NCI-H1105 treated with DMSO at 0.1 percent for 48 hours (cell line): ENCODE measurements at places on chromosomes 11 and 22.

- no peak for DNase-seq
These were observed 178.5 kb downstream of the ARHGAP42 start for GRCh38 chr11:100865443-100866065.

- no peak for DNase-seq
These were observed 42.1 kb downstream of the SLC1A2 start for GRCh38 chr11:35377262-35377661.

GRCh38 chr11:69005183-69005630 is 7.8 kb downstream of the MRGPRF start:
- DNase-seq, result no peak

DNA sequence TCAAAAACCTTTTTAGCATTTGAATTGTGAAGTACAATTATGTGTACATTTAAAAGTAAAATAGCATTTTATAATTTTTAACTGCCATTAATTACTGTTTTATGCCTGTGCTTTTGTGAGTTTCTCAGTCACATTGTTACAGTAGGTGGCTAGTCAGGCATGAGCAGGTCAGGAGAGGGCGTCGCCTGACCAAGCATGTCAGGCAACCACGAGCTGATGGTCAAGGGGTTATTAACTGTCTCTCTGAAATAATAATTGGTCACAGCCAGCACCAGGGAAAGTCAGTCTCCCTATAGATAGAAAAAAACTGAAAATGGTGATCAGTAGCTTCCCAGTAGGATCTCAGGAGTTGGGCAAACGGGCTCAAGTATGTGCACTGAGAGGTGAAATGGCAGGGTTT is 19.4 kb upstream of the CCDC81 start:
- DNase-seq, result no peak

DNA sequence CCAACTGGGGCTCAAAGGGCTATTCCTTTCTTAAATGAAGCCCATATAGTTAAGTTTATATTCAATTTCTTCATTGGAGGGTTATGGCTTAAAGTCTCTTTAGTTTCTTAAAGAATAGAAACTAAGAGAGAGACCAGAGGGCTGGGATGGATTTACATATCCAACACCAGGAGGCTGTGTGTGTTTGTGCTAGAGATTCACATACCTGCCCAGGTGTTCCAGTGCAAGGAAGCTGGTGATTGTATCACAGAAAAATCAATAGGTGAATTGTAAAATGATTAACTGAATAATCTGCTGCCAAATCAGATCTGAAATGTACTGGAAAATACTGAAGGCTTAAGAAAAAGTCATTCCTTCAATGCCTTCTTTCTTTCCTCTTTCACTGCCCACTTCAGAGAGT is 148.2 kb upstream of the BDNF start:
- no peak for DNase-seq

- no peak for DNase-seq
These were observed 41.2 kb upstream of the SYT7 start for GRCh38 chr11:61621917-61622585.

GRCh38 chr11:115591380-115591779 is 87.2 kb upstream of the CADM1 start:
- DNase-seq, result no peak

DNA sequence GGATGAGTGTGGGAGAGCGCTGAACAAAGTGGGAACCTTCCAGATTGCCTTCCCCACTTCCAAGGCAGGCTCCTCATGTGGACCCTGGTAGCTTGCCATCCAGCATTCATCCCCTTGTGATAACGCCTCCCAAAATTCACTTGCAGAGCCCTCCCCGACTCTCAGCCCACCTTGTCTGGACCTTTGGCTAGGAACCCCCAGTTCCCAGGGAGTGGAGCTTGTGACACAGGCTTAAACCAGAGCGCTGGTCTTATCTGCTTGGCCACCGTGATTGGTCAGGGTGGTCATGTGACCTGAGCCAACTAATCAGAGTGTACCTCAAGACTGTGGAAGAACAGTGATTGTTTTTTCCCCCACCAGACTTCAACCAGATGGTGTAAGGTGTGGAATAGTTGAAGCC is 9.6 kb upstream of the SLC35C1 start:
- DNase-seq, result no peak

DNA sequence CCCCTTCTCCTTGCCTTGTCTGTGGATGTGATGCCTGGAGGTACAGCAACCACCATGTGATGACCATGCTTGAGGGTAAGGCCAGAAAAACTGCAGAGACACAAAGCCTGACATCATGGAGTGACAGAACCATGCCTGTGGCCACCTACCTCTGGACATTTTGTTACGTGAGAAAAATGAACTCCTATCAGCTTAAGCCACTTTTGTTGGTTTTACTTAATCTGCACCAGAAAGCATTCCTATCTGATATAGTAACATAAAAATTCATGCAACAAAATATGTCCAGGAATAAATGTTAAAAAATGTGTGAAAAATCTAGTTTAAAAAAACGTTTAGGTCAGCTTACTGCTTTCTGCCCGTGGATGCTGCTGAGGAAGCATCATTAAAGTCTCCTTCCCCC is 42.6 kb upstream of the P4HA3 start:
- DNase-seq, result no peak

GRCh38 chr11:104329078-104329665 is 165.2 kb upstream of the PDGFD start:
- DNase-seq, result no peak

DNA sequence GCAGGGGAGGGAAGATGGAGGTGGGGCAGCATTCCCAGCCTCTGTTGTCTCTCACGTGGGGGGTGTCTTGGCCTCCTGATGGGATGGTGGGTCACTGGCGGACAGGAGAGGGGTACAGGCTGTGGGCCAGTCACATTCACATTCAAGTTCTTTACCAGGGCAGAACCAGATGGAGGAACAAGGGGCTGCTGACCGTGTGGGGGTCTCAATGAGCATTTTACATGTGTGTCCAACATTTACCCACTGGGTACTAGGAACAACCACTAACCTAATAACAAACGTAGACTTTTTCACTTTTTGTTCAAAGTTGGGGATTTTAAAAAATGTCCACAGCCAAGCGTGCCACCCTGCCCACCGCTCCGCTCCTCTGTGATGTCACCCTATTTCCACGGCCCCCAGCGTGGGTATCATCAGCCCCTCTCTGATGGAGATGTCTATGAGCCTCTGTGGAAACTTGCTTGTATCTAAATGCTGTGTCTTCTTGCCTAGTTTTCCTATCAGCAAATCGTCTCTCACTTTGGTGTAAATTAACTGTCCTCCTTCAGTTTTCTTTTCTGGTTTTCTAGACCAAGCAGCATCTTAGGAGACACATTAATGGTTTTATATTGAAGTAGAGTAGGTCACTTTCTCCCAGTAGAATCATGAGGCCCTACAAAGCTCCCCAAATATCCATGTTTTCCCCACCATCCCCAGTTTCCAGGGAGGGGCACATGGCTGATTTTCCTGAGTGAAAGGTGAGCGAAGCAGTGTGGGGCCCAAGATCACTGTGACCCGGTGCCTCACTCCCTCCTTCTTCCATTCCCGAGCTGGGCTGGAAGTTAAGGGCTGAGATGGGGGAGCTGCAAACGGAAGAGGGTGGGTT is 936.7 kb downstream of the BRD1 start:
- no peak for DNase-seq

DNA sequence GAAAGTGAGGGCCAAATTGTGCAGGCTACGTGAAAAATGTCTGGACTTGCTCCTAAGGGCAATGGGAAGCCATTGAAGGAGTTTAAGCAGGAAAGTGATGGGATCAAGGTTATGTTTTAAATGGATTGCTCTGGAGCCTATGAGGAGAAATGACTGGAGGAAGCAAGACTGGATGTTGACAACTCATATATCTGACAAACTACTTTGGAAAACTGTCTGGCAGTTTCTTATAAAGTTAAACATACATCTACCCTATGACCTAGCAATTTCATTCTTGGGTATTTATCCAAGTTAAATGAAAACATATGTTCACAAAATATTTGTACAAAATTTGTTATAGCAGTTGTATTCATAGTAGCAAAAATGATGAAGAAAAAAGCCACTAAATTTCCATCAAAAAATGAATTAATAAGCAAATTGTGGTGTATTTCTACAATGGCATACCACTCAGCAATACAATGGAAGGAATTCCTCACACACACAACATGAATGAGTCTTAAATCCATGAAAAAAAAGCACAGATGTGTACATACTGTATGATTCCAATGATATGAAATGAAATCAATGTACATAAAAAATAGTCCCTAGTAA is 24.1 kb downstream of the FZD4 start:
- no peak for DNase-seq

GRCh38 chr11:72720047-72720446 is 32.2 kb downstream of the ARAP1 start:
- DNase-seq, result no peak

GRCh38 chr11:45147891-45148675 is 1.6 kb downstream of the PRDM11 start:
- DNase-seq, result no peak

GRCh38 chr22:30969532-30970355 is 679 bp downstream of the TUG1 start:
- DNase-seq, result no peak

DNA sequence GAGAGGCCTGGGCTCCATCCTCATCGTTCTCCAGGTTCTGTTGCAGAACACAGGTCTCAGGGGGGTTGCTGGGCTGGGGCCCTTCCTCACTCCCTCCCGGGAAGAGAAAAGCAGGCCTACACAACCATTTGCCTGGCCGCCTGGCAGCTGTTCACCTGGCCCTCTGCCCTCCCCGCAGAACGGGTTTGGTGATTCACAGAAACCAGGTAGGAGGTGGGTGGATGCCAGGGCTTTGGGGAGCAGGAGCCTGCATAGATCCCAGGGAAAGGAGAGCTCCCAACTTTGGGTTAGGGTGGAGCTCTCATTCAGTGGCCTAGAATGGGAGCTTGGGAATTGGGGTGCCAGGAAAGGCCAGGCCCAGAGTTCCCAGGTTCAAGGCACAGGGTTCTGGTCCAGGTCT is 995 bp downstream of the TMEM134 start:
- peak; percentile 43 for DNase-seq

DNA sequence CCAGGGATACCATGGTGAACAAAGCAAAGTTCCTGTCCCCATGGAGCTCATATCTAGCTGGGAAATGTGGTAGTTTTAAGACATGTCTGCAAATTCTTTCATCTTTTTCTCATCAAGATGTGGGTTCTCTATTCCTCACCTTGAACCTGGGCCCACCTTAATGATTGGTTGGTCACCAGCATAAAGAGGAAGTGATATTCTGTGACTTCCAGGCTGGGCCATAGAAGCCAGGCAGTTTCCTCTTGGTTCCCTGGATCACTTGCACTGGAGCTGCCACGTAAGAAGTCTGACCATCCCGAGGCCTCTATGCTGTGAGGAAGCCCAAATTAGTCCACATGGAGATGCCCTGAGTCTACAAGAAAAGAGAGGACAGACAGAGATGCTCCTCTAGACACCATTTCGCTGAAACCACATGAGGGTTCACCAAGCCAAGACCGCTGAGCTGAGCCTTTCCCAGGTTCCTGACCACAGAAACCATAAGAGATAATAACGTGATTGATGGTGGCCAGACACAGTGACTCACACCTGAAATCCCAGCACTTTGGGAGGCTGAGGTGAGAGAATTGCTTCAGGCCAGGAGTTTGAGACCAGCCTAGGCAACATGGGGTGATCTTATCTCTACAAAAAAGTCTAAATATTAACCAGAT is 119.5 kb upstream of the ISX start:
- DNase-seq, result no peak

DNA sequence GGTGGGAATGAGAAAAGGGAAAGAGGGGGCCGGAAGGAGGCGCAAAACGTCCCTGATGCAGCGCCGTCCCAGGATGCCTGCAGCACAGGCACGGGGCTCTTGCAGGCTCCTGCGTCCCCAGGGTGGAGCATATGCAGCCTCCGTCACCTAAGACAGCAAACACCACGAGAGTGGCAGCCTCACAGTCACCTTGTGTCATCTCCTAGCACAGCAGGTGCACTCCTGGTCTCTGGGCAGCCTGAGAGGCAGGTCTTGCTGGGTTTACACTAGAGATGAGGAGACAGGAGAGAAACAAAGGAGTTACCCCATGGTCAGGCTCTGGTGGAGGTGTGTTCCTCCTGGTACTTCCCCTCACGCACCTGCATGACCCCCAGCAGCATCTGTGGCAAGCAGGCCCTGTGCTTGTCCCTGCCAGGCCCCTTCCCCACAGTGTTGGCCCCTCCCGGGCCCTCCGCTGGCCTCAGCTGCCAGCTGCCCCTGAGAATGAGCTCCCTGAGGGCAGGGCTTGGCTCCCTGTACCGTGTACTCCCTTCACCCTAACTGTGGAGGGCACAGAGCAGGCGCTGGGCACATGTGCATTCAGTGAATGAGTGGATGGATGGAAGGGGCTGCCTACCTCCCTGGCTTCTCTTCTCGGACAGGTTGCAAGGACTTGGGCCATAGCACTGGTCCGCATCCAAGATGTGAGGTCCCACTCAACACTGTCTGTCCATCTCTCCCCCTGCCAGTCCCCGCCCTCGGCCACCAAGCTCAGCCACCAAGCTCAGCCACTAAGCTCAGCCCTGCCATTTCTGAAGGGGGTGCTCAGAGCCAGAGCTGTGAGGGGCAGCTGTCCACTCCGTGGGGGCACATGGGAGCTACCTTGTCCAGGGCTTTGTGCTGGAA is 988.6 kb downstream of the BRD1 start:
- DNase-seq, result no peak

DNA sequence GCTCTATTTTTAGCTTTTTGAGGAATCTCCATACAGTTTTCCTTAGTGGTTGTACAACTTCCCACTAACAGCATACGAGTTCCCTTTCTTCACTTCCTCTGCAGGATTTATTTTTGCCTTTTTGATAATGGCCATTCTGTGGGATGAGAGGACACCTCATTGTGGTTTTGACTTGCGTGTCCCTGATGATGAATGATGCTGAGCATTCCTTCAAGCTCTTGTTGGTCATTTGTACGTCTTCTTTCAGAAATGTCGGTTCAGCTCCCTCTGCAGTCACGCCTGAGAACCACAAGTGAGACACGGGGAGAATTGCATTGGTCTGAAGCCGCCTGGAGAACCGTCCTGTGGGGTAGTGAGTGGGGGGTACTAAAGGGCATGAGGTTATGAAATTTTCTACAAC is 2.0 kb upstream of the KRTAP5-10 start:
- DNase-seq, result no peak

DNA sequence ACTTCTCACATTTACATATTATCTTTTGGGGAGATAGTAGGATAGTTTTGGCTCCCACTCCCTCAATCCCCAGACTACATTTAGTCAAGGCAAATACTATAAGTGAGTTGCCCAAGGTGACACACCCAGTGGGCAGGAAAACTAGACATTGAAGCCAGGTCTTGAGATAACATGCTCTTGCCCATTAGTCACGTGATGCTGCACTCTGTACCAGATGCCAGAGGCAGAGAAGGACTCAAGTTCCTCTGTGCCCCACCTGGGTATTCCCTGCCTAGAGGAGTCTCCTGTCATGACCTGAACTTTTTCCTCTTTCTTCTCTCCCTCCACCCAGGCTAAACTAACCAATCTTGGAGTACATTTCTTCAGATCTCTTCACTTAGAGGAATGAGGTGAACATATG is 484.9 kb downstream of the BUD13 start:
- DNase-seq, result no peak

DNA sequence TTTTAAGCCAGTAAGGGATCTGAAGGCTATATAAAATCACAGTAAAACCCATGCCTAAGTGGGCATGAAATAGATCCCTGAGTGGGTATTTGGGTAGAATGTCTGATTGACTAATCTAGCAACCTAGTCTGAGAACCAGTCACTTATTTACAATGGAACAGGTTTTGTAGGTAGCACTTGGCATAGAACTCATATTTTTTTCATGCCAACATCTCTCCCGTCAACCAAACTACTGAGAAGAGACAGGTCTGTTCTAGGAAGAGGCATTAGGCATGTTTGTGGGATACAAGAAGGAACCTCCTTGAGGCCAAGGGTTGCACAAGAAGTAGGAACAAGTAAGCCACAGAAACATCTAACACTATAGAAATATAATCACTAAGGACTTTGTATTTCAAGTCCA is 840.4 kb upstream of the TENM4 start:
- DNase-seq, result no peak

GRCh38 chr11:121964591-121964990 is 151.4 kb downstream of the BLID start:
- no peak for DNase-seq
